Activated CD4-positive, alpha-beta memory T cell treated with anti-CD3 and anti-CD28 coated beads for 36 hours (primary cell): ENCODE measurements at places on chromosomes 6 and 20. TPM values are rescaled to one million over a fixed set of nuclear protein-coding genes. Genes with fewer than 3 reads are reported as not detected.

DNA sequence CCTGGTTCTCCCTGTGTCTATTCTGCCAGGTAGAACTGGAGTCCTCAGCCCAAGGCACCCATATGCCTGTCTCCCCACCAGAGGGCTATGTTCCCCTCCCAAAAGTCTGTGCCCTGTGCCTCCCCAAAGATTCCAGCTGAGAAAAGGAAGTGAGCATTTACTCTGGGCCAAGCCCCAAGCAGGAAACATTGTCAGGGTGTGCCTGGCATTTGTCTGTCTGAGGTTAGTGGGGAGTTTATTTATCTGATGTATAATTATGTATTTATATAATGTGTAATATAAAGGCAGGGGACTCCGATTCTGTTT is 5.6 kb downstream of the GDF5 start:
- no peak for DNase-seq

DNA sequence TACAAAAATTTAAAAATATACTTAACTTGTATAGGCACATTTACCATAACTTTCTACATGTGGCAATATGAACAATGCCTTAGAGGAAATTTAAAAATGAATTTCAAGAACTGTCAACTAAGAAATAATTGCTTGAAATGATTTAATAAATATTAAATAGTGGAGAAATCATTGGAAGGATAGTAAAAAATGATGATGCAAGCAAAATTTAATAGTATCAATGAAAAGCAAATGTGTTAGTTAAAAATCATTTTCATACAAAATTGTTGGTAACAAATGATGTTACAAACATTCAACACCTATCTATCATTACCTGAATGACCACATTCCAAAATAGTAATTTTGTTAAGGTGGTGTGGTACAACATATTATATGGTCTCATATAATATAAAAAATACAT is 331.0 kb downstream of the HAO1 start:
- no peak for DNase-seq

GRCh38 chr6:26415791-26416190 is 13.7 kb downstream of the BTN3A1 start:
- no peak for DNase-seq

GRCh38 chr6:126123226-126123625 is 136.9 kb downstream of the TRMT11 start:
- no peak for DNase-seq

GRCh38 chr6:36523936-36524499 is 23.3 kb downstream of the STK38 start:
- DNase-seq: no peak

SLC32A1 gene
- total RNA-seq: not detected

FAM110A gene
- total RNA-seq: 18.0 TPM
